ENCODE measurements at places on chromosomes 6 and 20.

GRCh38 chr6:10331334-10331968 lies 83.4 kb downstream of the TFAP2A start:
- no peak for DNase-seq

DNA sequence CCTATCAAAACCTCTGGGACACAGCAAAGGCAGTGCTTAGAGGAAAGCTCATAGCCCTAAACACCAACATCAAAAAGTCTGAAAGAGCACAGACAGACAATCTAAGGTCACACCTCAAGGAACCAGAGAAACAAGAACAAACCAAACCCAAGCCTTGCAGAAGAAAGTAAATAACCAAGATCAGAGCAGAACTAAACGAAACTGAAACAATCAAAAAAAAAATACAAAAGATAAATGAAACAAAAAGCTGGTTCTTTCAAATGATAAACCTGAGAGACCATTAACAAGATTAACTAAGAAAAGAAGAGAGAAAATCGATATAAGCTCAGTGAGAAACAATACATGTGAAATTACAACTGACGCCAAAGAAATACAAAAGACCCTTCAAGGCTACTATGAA lies 34.8 kb upstream of the RUNX2 start:
- DNase-seq, result no peak

DNA sequence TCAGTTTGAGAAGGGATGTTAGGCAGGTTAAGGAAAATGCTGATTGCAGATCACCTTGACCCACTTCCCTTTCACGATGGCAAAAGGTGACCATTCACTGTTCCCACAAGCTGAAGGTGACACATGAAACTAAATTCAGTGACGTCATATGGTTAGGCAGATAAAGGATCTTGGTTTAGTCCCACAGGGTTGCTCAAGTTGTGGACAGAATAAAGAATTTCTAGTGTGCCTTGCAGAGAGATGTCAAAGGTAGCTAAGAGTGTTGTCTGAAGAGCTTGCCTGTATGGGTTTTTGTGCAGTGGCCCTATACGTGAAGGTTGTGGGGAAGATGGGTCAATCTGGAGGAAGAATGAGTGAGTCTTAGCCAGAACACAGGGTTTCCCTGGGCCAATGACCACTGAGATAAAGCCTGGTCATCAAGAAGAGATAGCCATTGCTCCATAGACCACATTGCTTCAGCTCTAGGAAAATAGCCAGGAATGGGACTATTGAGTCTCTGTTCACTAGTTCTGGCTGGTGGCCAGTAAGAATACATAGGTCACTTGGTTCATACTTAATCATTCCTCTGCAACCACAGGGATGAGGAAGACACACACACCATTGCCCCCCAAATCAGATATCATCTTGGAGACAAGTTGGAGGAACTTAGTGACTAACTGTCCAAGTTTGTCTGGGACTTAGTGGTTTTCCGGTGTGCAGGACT lies 148.5 kb upstream of the ATXN1 start:
- no peak for DNase-seq

DNA sequence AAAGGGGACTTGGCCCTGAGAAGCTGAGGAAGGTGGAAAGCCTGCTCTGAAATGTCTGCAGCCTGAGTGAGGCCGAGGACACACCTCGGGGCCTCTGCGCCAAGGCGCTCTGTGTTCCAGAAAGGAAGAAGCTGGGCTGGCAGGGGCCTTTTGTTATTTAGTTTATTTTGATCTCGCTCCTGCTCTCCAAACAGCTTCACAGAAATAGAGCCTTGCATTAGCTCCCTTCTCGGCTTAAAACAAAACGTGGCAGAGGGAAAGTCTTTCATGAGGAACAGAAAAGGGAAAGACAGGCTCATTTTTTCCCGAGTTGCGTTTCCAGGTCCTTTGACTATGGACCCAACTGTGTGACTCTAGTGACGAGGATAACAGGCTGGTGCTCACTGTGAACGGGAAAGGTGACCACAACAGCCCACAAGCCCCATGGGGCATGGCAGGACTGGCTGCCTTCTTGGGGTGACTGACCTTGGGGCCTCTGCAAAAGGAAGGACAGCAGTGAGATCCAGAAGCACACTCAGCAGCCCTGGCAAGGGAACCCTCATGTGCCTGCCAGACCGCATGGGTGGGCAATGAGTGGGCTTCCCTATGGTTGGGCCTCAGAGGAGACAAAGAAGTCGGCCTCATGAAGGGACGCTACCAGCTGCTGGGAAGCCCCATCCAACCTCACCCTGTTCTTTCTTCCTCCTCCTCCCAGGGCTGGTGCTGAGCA lies 18.7 kb downstream of the LEMD2 start:
- DNase-seq, result no peak

DNA sequence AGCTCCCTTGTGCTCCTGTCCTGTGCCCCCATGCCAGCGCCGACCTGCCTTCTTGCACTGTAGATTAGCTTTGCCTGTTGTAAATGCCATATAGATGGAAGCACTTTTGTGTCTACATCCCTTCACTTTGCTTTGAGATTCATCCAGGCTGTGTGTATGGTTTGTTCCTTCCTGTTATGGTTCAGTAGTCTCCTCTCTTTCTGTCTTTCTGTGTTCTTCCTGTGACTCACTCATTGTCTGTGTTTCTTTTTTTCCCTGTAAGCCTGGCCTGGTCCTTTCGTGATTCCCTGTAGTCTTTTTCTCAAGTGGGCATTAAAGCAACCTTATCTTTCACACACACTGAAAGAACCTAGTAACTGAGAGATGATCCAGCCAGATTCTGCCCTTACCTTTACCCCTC lies 66.6 kb downstream of the JARID2 start:
- DNase-seq, result no peak

GRCh38 chr6:101626269-101626668 lies 232.8 kb downstream of the GRIK2 start:
- DNase-seq, result no peak

- no peak for DNase-seq
These were observed 87.6 kb downstream of the KCNQ5 start for GRCh38 chr6:72709431-72709830.

- DNase-seq, result peak; percentile 47
These were observed 211.3 kb upstream of the RUNX2 start for GRCh38 chr6:45116714-45117410.

DNA sequence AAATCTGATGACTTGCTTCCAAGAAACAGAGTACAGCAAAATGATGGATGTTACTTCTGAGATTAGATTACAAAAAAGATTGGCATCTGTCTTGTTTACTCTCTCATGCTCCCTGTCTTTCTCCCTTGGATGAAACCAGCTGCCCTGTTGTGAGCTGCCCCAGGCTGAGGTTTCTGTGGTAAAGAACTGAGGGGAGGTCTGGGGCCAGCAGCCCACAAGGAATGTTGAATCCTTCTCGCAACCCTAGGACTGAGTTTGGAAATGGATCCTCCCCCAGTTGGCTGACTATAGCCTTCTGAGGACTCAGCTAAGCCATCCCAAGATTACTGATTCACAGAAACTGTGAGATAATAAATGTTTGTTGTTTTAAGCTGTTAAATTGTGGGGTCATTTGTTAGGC lies 5.6 kb upstream of the HECA start:
- DNase-seq, result peak; percentile 45

GRCh38 chr6:156880913-156881312 lies 103.7 kb downstream of the ARID1B start:
- DNase-seq, result no peak

DNA sequence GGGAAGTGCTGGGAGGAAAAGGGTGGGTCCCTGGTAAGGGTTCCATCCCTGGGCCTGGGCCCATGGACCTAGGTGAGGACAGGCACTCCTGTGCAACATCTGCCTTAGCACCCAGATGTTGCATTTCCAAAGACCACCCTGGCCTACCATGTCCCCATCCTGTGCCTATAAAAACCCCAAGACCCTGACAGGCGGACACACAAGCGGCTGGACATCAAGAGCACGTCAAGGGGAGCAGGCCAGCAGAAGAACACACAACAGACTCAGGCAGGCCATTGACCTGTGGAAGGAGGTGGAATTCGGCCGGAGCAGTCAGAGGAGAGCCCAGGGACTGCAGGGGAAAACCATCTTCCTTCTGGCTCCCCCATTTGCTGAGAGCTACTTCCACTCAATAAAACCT lies 937.8 kb upstream of the MANEA start:
- no peak for DNase-seq

GRCh38 chr6:35302604-35303241 lies 5.1 kb downstream of the DEF6 start:
- no peak for DNase-seq

DNA sequence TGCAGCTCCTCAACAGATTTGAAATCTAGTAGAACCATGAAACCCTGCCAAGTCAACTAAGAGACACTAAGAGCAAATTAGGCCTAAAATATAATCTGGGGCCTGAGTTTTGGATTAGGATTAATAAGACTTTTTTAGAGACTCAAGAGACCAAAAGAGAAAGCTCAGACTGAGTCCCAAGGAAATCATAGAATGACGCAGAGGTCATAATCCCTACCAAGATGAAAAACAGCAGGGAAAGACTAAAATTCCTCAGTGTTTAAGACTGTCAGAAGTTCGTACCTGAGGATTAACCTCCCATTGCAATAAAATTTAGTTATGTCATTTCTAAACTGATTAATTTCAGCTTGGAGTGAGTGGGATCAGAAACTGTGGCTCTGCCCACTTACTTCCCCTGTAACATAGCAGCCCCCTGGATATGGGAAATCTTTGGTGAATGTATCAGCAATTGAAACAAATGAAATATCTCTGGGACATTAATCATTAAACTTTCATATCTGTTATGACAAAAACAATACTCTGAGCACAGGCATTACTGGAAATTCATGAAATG lies 200.3 kb downstream of the EDN1 start:
- DNase-seq, result no peak

GRCh38 chr20:56380375-56380774 lies 11.6 kb downstream of the AURKA start:
- no peak for DNase-seq

- DNase-seq, result no peak
These were observed 655.4 kb upstream of the EPHA7 start for GRCh38 chr6:94074764-94075163.

DNA sequence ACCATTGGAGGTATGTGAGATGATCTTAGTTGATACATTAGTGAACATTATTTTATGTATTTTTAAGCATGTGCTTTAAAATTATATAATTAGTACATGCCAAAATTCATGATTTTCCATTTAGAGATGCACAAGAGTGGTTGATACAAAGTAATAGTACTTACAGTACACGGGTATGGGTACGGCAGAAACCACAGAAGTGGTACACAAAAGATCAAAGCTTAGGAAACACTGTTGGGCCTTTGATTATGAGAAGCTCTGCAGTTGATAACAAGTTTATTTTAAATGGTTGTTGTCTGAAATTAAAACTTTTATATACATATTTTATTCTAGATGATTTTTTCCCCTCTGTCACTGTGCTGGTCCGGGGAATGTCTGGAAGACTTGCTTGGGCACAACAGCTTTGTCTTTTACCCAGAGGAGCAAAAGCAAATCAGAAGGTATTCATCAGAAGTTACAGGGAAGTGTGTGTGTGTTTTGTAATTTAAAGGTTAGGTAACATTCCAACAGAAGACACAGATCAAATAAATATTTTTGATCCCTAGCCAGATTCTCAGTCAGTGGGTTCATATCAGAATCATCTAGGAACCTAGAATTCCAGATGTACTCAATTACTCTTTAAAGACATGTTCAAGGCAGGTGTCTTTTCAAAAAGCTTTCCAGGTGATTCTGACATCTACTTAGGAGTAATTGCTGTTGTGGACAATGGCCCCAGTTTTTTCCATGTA lies 32.5 kb upstream of the ADIG start:
- no peak for DNase-seq

- no peak for DNase-seq
These were observed 58.2 kb downstream of the PIGU start for GRCh38 chr20:34618676-34619075.

DNA sequence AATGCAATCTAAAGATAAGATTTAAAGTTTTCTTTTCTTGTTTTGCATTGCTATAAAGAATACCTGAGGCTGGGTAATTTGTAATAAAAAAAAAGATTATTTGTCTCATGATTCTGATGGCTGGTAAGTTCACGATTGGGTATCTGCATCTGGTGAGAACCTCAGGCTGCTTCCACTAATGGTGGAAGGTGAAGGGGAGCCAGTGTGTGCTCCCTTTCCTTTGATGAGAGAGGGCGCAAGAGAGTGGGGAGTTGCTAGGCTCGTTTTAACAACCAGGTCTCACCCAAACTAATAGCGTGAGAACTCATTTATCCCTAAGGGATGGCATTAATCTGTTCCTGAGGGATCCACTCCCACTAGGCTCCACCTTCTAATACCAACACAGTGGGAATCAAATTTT lies 353.2 kb downstream of the BTBD3 start:
- DNase-seq, result no peak

- peak; percentile 10 for DNase-seq
These were observed 125.7 kb upstream of the HDAC2 start for GRCh38 chr6:114096561-114097172.

- DNase-seq, result no peak
These were observed 42.9 kb upstream of the FAM83D start for GRCh38 chr20:38883081-38883980.

GRCh38 chr20:62376112-62377063 lies 9.3 kb upstream of the LAMA5 start:
- no peak for DNase-seq

GRCh38 chr20:4726710-4727397 lies 5.1 kb downstream of the PRND start:
- peak; percentile 46 for DNase-seq

- DNase-seq, result no peak
These were observed 1.2 kb upstream of the PARD6B start for GRCh38 chr20:50729901-50730764.

DNA sequence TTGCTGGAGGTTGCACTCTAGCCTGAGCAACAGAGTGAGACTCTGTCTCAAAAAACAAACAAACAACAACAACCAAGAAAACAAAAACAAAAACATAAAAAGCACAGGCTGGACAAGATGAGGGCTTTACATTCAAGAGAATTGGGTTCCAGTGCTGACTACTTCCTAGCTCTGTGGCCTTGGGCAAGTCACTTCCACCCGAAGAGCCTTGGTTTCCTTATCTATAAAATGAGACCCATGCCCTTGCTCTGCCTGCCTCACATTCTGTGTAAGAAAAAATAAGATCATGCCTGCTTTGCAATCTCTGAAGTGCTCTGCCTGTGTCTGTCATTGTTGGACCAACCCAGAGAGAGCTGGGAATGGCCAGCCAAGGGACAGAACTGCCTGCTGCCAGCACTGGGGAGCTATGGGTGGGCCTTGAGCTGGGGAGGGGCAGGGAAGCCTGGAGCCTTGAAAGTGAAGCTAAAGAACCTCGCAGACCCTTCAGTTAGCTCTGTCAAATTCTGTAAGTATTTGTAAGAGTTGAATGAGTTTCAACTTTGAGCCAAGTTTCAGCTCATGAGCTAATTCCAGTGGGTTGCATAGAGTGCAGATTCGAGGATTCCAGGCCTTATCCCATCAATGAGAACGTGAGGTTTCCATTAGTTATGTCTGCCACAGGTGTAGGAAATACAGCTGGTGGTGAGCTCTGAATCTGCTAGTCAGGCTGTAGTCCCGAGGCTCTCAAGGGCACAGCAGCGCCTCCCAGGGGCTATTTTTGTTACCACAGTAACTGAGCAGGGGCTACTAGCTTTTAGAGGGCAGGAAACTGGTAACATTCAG lies 93.2 kb downstream of the DLGAP4 start:
- peak; percentile 70 for DNase-seq

Measured in H4 (cell line).